ENCODE measurements at places on chromosomes 3 and 15.

GRCh38 chr3:194654443-194654842 lies 17.5 kb downstream of the LSG1 start:
- no peak for DNase-seq

- DNase-seq: no peak
Observed at GRCh38 chr3:155079468-155079745, 712 bp upstream of the MME start.

DNA sequence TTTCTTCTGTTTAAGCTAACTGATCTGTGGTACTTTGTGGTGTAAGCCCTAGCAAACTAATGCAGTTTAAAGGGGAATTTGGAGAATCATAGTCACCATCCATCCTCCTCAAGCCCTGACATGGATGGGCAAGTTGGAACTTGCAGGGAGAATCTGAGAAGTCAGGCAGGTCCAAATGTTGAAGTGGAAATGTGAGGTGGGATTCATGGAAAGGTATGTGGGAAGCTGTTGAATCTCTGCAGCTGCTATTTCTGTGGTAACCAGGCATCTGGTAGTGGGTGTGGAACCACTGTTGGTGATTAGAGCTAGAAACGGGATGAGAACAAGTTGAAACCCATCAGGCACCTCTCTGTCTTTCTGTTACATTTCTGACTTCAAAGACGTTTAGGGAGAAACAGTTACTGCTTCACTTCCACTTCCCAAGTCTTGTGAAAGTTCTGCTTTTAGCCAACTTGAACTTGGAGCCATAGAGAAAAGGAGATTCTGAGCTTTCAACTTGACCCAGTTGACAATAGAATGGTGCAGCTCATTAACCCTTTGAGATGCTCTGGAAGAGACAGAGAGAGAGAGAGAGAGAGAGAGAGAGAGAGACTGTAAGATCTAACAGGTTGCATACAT lies 38.1 kb upstream of the NMNAT3 start:
- no peak for DNase-seq

DNA sequence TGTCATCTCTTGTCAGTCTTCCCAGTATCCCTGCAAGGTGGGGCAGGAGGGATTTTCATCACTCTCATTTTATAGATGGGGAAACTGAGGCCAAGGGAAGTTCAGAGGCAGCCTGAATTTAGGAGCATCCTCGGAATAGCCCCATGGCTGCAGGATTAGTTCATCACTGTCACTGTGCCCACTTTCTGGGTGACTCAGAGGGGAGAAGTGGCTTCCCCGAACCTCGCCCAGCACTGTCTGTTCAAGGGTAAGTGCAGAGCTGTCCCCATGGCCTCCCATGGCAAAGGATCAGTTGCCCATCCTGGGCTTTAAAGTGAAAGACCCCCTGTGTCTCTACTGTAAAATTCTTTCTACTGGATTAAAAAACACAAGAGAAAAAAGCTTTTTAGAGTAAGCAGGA lies 60.0 kb upstream of the SEC13 start:
- DNase-seq: no peak
